DMS153 (cell line): ENCODE measurements at places on chromosomes 6 and 20.

DNA sequence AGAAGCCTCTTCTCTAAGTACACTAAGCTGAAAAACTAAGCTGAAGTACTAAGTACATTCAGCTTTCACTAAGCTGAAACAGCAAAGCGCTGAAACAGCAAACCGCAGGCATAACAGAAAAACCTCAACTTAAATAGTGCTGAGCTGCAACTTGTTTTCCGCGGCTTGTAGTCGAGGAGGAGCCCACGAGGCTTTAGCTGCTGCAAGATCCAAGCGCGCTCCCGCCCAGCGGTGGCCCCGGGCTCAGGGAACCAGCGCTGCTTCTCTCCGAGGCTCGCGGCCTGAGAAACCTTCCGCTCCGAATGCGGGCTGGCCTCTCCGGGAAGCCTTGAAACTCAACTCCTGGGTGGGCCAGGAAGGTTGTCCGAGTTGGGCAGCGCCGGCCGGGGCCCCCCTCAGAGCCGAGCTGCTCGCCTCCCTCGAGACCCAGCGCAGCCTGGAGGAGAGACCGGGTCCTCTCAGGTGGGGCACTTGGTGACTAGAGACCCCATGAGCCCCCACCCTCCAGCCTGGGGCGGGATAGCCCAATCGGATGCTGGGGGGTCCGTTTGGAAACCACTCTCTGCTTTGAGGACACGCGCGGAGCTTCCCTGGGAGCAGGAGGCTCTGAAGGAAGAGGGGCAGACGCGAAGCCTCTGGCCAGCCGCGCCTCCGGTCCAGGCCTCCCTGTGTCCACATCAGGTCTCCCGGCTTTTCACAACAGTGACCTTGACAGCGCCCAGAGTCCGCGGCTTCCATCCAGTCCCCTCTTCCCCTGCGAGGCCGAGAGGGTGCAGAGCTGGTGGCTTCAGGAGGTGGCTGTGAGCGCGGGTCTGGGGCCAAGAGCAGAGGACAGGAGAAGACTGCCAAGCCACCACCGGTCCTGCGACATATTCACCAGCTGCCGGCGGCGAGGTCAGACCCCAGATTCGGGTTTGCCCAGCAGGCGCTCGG is 38.1 kb upstream of the HLA-E start:
- DNase-seq = no peak

GRCh38 chr20:50784464-50784863 is 10.4 kb upstream of the BCAS4 start:
- DNase-seq = no peak

GRCh38 chr20:54255157-54255556 is 47.3 kb downstream of the PFDN4 start:
- no peak for DNase-seq

GRCh38 chr6:153872946-153873345 is 166.1 kb upstream of the OPRM1 start:
- no peak for DNase-seq

- no peak for DNase-seq
Measured at GRCh38 chr6:146191166-146191565, 162.3 kb downstream of the GRM1 start.
